H1 (cell line): ENCODE measurements at places on chromosomes 4 and X.
A peak's percentile ranks its signal among the peaks of the same experiment; 100 is the strongest.

GRCh38 chr4:120355881-120356280 is 289.2 kb upstream of the MAD2L1 start:
- no peak for DNase-seq

DNA sequence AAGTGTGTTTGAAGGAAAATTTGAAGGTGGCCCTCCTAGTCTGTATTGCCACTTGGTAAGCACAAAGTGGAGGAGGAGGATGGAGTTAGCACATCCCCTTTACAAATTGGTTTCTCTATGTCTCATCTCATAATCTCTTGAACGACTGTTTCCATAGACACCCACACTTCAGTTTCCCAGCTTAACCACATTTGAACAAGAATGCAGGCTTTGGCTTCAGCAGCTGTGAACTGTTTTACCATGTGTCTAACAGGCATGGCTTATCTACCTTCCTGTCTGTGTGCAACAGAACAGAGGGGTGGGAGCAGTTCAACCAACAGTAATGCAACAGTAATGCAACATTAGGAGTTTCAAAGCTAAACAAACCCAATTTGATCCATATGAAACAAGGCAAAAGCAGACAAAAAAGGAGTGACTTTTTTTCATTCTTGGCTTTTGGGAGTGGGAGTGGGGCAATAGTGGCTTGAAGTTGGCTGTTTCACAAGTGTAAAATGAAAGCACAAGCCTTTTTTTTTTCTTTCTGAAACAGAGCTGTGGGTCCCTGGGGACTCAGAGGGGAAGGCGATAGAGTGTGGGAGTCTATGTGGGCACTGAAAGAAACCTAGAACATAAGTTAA is 108.0 kb downstream of the ITM2A start:
- no peak for DNase-seq

DNA sequence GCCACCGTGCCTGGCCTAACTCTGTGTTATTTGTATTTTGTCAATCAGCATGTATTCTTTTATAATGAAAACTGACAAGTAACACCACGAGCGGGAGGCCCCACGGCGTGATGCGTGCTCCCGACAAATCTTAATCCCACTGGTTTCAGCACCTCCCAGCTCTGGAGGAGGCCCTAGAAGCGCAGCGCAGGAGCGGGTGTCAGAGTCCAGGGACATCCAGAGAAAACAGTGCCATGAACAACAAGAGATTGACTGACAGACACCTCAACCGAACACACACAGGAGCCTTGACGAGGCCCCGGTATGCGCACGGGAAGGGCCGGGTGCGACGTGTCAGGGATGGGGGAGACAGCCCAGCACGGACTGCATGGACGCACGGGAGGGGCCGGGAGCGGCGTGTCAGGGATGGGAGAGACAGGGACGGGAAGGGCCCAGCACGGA is 23.0 kb downstream of the GAK start:
- DNase-seq = no peak

GRCh38 chr4:10460313-10461047 is 3.3 kb upstream of the ZNF518B start:
- DNase-seq = no peak

DNA sequence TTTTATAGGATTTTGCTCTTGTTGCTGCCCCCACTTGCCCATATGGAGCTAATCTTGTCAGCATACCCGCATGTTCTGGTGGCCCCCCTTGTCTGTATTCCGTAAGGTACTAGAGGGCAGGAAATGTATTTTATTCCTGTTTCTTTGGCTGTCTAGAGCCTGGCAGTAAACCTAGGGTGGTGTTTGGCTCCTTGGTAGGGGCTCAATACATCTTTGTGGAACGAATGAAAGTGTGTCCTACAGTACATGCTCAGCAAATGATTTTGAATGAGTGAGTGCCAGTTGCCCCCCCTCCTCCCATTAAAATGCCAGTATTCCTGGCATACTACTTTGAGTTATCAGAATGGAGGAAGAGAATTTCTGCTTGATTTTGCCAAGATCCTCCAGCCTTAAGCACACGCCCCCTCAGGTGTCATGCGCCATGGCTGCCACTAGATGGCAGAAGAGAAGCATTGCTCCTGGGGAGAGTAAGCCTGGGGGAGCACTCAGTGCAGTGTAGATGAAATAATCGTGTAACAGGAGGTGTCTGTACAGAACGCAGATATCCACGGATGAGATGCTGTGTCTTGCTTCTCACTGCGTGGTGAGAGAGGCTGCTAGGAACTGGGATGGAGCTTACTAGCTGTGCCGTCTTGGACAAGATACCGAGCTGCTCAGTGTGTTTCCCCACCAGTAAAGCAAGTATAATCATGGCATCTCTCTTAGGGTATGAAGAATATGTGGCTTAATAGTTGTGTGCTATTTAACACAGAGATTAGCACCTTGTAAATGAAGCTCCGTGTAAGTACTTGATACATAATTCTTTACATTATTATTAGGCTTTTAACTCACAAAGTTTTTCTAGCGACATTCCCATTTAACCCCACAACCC is 17.2 kb upstream of the RNF212 start:
- DNase-seq = peak; percentile 84
